ENCODE measurements at places on chromosomes 11 and 22. TPM values are rescaled to one million over a fixed set of nuclear protein-coding genes. Genes with fewer than 3 reads are reported as not detected.

DNA sequence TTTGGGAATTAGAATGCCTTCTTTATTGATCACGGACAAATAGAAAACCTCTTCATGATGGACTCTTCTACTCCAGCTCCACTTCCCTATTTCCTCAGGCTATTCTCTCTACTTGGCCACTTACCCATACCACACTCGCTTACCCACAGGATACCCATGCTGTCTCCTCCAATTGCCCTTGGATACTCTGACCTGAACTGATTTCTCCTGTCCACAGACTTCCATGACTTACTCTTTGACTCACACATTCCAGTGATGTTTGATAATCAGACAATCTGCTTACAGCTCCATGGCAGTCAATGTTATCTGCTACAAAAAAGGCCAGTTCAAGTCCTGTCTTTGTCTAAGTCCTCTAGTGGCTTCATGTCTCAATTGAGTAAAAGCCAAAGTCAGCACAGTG is 292.0 kb upstream of the CTSC start:
- no peak for DNase-seq

ACER3 gene
- total RNA-seq, result 19.0 TPM

GRCh38 chr22:40407831-40408717 is 37.7 kb downstream of the SGSM3 start:
- no peak for DNase-seq

DCPS gene
- total RNA-seq, result 11.7 TPM

- no peak for DNase-seq
These were observed 3.1 kb upstream of the BCR start for GRCh38 chr22:23177197-23177596.

DNA sequence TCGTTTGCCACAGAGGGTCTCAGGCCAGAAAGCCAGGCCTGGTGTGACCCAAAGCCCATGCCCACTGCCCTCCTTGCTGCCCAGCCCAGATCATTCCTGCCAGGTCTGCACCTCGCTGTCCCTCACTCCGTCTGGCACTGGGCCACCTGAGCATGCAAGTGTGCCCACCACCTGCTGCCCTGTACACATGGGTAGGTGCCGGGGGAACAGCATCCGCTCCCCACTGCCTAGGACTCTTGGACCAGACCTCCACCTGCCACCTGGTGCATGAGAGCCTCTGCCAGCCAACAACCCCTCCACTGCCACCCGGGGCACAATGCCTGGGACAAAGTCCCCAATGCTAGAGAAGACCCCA is 12.5 kb downstream of the MGAT3 start:
- no peak for DNase-seq

OR8G5 gene
- total RNA-seq, result not detected

- DNase-seq, result peak; percentile 36
These were observed 107.8 kb downstream of the OSBP2 start for GRCh38 chr22:30802202-30803166.

- no peak for DNase-seq
These were observed 60.9 kb upstream of the CLMP start for GRCh38 chr11:123255909-123256308.

GRCh38 chr11:119322360-119322739 is 5.4 kb upstream of the MCAM start:
- DNase-seq, result no peak

DNA sequence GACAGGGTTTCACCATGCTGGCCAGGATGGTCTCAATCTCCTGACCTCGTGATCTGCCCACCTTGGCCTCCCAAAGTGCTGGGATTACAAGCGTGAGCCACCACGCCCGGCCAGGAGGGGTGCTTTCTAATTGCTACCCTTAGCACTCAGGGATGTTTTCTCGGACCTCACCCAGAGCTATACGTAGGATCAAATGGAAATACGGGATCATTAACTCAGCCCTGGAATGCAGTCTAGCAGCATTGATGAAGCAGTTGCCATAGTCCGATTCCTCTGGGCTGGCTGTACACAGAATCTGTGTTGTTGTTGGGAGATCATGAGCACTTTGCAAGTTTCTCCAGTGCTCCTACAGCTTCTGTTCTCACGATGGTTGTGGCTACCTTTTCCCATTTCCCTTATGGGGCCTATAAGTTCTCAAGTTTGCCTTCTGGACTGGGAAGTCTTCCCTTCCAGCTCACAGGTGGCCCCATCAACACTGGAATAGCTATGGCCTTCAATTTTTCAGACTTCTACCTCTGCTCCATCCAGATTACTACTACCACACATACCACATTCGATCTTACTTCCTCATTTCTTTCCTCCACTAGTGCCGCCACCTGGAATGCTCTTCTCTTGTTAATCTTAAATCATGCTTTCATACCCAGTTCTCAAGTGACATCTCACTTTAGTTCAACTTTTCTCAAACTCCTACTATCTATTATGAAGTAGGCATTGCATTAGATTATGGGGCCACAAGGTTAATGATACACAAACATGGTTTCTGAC is 16.1 kb upstream of the PCF11 start:
- no peak for DNase-seq

DNA sequence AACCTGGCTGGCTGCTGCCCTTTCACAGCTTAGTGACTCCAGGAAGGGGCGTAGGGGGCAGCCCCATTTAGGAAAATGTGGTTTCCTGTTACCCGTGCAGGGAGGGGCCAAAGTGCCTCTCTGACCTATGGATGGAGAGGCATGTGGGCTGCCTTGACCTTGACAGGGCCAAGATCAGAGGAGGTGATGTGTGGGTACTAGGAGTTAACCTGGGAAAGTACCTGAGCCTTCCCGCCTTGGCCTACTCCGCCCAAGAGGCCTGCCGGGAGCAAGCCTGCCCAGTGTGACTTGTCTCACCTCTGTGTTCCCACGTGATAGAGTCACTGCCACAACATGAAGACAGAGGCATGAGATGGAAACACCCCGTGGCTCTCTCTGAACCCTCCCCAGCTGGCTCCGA is 33.4 kb downstream of the GRAMD4 start:
- no peak for DNase-seq

DNA sequence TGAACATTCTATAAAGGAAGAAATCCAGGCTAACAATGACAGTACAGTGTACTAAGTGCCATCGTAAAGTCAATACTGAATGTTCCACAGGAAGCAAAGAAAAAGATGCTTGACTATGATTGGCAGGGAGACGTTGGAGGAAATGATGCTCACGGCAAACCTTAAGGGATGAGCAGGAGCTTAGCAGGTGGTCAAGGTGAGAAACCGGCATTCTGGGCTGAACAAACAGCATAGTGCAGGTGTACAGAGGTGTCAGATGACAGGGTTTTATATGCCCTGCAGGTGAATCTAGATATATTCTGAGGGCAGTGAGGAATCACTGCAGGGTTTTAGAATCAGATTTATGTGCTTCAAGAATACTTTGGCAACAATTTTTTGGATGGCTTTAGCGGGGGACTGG is 85.3 kb upstream of the HEPHL1 start:
- no peak for DNase-seq

- no peak for DNase-seq
These were observed 15.0 kb upstream of the PITPNB start for GRCh38 chr22:27934069-27934468.

GLYATL2 gene
- not detected for total RNA-seq

LMNTD2 gene
- total RNA-seq, result 2.0 TPM

FAM180B gene
- total RNA-seq, result not detected

PRRG4 gene
- total RNA-seq, result 1.7 TPM

VPS11 gene
- 32.8 TPM for total RNA-seq

DNA sequence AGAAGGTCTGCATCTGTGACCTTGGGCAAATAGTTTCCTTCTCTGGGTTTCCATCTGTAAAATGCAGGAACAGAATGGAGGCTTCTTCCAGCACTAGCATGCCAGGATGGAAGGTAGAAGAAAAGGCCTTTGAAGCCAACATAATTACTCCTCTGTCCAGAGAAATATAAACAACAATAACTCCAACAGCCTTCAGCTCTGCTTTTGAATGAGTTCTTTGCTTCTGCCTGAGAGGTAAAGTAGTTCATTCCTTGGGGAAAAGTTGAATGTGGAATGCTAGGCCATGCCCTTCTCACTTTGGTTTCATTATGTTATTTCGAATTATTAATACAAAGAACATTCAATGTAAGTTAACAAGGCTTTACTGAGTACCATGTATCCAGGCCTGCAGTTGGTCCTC is 61.2 kb upstream of the BLID start:
- no peak for DNase-seq

CEP164 gene
- total RNA-seq, result 20.3 TPM

SPI1 gene
- total RNA-seq, result 46.5 TPM

DRD2 gene
- 0.28 TPM for total RNA-seq

- DNase-seq, result no peak
These were observed 28.8 kb downstream of the TOB2 start for GRCh38 chr22:41417622-41418390.

- DNase-seq, result no peak
These were observed 1279.3 kb downstream of the BRD1 start for GRCh38 chr22:48548391-48548790.

TBX10 gene
- total RNA-seq, result not detected

SPTBN2 gene
- total RNA-seq, result 1.6 TPM

DNA sequence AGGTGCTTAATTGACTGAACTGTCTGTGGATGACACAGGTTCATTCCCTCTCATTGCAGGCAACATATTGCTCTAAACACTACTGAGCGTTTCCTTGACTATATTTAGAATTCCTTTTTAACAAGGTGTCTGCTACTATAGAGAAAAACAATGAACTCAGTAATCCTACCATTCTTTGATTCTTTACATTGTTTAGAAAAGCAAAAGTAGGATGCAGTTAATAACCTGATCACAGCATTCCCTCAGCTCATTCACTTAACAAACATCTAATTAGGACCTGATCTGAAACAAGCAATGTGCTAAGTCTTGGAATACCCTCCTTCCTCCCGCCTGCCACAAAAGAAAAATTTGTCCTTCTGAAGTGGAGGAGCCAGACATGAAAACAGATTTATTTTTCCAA is 313.1 kb downstream of the LRRC4C start:
- DNase-seq, result no peak

GRCh38 chr22:25874327-25874726 is 132.3 kb downstream of the MYO18B start:
- no peak for DNase-seq

DNA sequence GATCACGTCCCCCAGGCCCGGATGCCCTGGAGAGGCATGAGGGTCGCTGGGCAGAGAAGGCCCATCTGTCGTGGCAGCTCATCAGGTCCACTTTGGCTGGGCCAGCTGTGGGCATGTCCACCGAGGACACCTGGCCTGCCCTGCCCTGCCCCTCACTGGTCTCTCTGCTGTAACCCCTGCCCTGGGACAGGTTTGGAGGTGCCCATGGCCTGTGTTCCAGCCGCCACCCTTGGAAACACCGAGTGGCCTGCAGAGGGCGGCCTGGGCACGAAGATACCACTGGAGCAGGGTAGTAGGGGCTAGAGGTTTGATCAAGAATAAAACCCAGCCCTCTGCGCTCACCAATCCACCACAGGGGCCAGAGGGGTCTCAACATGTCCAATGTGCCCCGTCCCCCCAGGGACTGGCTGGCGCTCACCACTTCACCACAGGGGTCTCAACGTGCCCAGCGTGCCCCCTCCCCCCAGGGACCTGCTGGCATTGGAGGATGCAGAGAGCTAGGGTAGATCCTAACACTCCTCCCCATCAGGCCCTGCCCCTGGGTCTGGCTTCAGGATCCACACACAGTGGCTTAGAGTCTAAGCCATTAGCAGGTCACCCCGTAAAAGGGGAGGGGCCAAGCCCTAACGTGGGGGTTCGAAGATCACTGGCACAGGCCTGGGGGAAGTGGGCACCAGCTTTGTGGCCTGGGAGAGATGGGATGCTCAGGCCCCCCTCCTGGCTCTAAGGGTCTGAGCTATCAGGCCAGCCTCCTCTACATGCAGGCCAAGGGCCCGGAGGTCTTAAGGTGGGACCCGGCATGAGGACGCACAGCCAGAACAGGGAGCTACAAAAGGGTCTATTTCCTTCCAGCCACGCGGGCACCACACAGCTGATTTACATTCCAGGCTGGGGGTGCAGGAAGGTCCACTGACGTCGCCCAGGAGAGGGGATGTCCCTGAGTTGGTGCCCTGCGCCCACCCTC is 1.3 kb upstream of the HDAC10 start:
- peak; percentile 64 for DNase-seq

DNA sequence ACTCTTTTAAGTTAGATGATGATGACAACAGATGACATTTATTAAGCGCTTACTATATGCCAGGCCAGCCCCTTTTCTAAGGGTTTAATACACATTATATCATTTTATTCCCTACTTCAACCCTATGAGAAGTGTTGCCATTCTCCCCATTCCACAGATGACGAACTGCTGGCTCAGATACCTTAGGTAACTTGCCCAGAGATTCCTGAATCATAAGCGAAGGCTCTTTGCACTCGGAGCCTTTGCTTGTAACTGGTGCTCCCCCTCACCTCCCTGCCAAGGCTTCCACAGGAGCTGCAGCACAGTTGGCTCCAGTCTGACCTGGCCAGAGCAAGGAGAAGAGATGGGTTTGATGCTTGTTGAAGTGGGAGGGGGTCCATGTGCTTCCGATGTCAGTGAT is 43.0 kb downstream of the DBX1 start:
- DNase-seq, result no peak

DNA sequence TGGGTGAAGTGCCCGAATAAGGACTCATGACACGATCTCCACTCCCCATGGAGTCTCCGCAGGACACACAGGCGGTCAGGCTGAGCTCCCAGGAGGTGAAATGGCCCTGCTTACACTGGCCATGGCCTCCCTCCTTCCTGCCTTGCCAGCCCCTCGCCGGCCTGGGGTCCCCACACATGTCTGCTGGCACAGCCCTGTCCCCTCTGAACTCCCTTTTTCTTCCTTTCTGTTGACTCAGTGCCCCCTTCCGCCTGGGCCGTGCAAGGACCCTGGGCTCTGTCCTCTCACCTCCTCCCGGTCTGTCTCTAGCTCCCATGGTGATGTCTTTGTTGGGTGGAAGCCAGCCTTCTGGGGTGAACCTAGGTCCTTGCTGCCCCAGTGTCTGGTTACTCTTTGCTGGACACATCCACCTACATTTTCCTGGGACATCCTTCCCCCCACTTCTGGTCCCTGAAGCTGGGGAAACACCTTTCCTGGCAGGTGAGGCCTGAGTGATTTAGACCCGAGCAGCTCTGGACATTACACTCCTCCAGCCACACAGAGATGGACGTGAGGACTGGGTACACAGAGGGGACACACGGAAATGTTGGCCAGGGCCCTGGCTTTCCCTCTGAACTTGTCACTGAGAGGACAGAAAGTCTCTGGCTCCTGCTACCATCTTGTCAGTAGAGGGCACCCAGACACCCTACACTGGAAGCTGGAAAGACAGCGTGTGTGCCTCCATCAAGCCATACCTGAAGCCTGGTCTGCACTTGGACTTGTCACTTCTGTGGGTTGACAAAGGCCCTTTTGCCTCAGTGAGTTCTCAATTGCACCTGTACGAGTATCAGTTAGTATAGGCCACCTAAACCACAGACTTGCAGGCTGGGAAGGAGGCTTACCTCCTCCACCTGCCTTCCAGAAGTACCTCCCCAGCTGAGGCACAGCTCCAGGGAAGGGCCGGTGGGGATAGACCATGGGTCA is 864.3 kb downstream of the TBC1D22A start:
- no peak for DNase-seq

Data from omental fat pad (tissue), 4 donors.